ENCODE measurements at places on chromosomes 6 and 20.

DNA sequence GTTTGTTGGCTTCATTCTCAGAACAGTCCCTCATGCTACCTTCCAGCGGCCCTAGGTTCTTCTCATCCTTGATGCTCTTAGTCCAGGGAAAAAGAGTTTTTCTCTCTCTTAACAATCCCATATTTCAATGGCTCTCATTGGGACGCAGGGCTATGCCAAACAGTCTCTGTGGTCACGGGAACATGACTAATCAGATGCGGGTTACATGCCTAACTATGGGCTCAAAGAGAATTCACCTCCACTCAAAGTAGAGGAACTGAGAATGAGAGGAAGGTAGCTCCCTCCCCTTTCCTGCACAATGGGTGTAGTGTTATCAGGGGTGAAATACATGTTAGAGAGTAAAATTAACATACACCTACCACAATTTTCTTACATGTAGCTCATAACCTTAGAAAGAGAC lies 18.1 kb upstream of the ATRN start:
- ATAC-seq = no peak

- peak; percentile 9 for ATAC-seq
Measured at GRCh38 chr6:157981132-157981394, 600 bp upstream of the SYNJ2 start.

GRCh38 chr20:24747881-24748595 lies 201.0 kb upstream of the CST7 start:
- ATAC-seq = no peak

DNA sequence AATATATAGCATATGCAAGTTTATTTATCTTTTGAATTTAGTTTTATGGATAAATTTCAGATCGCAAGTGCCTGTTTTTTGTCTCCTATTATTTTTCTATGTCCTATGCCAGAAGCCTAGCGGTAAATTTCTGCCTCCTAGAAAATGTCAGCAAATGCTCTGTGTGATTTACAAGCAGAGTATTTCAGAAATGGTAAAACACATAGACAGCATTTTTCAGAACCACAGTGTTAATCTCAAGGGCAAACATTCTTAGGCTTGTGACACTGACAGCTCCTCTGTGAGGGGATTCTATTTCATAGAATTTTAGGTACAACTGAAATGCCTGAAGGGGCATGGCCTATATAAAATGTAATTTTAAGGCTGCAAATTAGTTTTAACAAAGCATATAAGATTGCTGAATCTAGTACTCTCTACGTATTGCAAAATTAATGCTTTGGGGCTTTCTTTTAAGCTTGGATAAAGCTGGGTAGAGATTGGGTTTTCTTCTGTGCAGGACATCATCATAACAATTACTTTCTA lies 89.9 kb upstream of the PTCHD4 start:
- ATAC-seq = no peak

DNA sequence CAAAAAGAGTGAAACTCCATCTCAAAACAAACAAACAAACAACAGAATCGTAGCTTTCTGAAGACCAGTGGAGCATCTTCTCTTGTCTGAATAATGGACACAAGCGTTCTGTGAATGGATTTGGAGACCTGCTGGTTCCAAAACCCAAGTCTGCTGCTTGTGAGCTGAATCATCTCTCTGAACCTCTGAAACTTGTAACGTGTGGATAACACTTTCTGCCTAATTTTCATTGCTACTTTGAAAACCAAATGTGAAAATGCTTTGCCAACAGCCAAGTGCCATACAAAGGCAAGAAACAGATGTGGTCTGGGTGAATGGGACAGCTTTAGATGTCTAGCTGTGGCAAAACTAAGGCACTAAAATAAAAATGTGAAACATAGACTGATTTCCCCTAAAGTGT lies 44.3 kb downstream of the PHACTR1 start:
- no peak for ATAC-seq

GRCh38 chr20:57043091-57043490 lies 223.3 kb downstream of the BMP7 start:
- no peak for ATAC-seq

GRCh38 chr6:1773700-1774099 lies 164.0 kb downstream of the FOXC1 start:
- ATAC-seq = no peak

DNA sequence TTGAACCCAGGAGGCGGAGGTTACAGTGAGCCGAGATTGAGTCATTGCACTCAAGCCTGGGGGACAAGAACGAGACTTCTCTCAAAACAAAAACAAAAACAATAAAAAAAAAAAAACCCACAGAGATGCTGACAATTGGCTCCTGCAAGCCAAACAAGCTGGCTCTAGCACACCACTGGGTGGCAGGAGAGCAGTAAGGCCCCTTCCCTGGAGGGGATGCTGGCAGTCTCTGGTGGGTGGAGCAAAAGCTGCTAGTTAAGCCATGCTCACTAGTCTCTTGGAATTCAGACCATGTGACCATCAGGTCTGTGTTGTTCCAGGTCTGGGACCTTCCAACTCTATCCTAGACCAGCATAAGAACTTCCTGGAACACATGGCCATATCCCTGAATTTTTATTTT lies 18.9 kb upstream of the DSN1 start:
- peak; percentile 54 for ATAC-seq

Data from esophagus mucosa (tissue), 1 donor.